Amygdala (tissue), 56 donors: ENCODE measurements at places on chromosomes 7 and 10.

DNA sequence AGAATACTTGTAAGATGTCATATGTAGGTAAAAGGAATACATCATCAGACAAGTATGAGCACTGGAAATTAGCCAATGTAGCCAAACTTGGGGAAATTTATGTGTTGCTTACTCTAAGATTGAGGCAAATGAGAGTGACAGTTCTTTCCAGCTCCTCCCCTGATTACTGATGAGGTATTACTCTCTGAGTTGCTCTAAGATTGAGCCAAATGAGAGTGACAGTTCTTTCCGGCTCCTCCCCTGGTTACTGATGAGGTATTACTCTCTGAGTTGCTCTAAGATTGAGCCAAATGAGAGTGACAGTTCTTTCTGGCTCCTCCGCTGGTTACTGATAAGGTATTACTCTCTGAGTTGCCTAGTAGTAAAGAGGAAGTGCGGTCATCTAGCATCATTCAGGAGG lies 435.8 kb downstream of the NRG3 start:
- no peak for DNase-seq

DNA sequence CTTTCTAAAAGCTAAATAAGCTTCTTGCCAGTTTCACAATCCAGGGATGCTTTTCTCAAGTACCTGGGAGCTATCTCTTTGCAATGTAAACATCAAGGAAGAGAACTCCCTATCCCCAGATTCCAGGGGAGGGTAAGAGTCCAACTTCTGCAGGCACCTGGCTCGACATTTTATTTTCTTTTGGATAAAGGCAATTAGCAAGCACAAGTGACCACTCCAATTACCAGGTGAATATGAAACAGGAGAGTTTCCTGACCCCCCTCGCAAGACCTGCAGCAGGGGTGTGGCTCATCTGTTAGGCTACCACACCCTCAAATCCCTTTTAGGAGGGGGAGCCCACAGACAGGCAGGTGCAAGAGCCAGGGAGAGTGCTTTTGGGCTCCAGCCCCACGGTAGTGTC lies 28.6 kb upstream of the LANCL2 start:
- no peak for DNase-seq

DNA sequence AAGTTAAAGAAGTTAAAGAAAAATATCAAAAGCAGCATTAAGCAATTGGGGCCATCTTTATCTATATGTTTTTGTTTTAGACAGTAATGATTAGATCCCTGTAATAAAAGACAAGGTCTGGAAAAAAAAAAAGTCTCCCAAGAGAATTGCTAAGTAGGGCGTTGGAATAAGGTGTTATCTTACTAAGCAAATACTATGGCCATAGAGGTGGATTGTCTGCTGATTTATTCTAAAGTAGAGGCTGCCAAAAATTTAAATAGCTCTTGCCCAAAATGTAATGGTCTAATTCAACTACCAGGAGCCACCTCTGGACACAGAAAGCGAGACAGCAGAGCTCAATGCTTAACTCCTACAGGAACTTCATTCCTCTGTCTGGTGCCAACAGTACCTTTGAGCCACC lies 71.6 kb downstream of the HERPUD2 start:
- DNase-seq = no peak

DNA sequence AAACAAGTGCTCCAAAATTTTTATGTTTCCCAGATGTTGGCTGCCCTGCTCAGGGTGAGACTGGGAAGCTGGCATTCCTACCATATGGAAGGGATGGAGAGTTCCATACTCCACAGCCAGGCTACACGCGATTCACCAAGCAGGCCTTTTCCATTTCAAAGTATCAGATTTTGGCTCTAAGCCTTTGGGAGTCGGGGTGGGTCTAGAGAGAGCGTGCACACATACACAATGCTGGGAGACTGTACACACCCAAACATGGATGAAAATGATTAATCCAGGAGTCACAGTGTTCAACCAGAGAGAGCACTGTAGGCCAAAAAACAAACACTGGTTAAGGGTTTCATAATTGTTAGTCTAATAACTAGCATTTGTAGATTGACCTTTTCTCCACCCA lies 295.0 kb downstream of the BICC1 start:
- DNase-seq = no peak

GRCh38 chr10:88195841-88196240 lies 332.4 kb downstream of the PTEN start:
- no peak for DNase-seq

DNA sequence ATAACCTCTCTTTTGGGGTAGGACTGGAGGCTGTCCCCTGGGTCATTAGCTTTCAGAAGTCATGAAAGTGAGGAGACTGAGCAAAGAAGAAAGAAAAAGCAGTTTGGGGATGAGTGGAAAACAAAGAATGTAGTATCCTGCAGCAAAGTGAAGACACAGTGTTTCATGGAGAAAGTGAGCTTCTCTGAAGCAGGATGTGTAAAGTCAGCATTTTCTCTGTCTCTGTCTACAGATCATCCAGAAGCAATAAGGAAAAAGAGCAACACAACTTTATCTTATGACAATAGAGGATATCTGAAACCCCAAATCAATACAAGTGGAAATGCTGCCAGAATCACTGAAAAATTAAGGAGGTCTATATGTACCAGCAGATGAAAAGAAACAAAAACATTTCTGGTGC lies 28.4 kb upstream of the ZNF248 start:
- DNase-seq = no peak

GRCh38 chr10:78657862-78658165 lies 411.0 kb upstream of the ZMIZ1 start:
- no peak for DNase-seq

DNA sequence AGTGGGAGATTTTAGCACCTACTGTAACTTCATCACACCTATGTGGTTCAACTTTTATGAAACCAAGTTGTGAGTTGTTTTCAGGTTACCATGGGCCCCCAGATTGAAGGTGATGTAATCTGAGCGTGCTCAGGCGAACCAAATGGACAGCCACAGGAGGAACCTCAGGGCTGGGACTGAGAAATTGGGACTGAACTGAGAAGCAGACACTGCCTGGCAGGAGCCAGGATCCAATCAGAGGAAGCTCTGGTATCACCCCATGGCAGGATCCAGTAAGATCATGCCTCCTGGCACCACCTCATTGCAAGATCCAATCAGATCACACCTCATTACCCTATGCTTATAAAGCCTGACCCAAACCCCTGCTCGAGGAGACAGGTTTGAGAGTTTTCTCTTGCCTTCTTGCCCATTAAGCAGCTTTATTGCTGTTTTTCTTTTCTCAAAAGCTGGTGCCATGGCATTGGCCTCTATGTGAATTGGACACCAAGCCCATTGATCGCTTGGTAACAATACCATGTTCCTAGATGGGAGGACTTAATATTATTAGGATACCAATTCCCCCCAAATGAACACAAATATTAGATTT lies 43.2 kb upstream of the GDF10 start:
- DNase-seq = no peak

DNA sequence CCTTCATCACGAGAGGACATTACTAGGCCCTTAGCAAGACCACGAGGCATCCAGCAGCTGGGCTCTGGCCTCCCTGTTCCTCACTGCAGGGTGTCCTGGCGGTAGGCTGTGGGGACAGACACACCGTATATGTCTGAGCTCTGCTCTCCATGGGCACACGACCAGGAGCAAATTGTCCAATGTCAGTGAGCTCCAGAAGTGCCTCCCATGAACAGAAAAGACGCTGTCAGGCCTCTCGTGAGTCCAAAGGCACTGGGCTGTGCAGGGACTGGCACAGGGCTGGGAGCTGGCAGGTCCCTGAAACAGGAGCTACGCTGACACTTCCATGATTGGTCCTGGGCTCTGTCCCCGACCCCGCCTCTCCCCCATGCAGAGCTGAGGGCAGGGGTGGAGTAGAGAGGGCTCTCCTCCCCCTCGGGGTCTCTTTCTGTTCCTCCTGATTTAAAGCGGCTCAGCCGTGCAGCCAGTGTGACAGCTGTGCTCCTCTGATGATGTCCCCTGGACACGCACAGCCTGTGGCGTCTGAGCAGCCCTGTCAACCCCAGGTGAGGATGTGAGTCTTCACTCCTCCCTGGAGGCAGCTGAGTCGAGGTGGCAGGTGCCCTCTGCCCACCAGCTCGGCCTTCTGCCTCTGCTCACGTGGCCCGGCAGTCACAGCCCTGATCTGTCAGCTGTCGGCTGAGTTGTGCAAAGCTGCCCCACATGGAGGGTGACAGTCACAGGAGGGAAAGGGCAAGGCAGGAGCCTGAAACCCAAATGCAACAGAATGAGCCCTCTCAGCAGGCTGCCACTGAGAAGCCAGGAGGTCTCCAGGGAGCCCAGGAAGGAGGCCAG lies 13.0 kb downstream of the ANTXRL start:
- DNase-seq = no peak

DNA sequence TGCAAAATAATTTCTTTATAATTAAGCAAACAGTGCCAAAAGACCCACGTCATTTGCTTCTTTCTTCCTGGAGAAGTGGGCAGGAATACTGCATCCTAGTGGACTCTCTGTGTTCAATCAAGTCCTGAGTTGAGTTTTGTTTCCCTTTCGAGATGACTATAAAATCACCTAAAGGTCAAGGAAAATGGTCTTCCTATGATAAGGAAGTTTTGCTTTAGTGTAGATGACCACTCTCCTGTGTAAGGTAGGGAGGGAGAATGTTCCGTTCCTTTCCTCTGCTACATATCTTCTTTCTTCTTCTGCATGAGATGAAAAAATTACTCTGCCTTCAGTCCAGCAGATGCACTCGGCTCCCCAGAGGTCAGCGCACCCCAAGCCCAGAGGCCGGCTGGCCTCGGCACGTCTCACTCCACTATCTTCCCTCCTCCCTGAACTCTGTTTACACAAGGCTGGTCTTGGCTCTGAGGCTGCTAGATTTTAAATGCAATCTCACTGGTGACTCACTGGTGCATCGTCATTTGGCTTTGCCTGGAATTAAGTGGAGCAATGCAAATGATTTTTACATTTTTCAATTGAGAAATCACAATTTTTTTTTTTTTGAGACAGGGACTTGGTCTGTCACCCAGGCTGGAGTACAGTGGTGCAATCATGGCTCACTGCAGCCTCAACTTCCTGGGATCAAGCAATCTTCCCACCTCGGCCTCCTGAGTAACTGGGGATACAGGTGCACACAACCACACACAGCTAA lies 18.6 kb upstream of the VDAC2 start:
- DNase-seq = no peak

GRCh38 chr7:141356161-141356560 lies 195.0 kb upstream of the AGK start:
- no peak for DNase-seq

DNA sequence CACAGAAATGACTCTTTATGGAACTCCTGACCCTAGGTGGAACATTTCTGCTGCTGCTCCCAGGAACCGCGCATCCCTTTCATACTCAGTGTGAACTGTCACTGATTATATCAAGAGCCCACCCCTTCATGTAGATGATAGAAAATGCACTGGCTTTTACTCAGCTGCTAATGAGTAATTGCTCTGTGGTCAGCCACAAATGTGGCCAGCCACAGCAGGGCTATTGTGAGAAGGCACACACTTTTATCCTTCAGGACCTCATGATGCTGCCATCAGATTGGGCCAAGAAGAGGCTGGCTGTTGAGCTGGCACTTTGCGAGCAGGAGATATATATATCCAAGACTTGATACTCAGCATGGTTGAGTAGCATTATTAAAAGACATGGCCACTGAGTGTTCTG lies 124.7 kb downstream of the CFAP58 start:
- DNase-seq = no peak

DNA sequence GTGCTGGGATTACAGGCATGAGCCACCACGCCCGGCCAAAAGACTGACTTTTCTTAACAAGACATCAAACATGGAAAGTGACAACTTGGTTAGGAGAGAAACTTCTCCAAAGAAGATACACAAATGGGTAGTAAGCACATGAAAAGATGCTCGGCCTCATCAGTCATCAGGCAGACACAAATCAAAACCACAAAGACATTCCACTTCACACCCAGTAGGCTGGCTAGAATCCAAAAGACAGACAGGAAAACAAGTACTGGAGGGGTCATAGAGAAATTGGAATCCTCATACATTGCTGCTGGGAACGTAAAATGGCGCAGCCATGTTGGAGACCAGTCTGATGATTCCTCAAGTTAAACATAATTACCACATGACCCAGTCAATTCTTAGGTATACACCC lies 16.4 kb downstream of the SEPHS1 start:
- DNase-seq = no peak

DNA sequence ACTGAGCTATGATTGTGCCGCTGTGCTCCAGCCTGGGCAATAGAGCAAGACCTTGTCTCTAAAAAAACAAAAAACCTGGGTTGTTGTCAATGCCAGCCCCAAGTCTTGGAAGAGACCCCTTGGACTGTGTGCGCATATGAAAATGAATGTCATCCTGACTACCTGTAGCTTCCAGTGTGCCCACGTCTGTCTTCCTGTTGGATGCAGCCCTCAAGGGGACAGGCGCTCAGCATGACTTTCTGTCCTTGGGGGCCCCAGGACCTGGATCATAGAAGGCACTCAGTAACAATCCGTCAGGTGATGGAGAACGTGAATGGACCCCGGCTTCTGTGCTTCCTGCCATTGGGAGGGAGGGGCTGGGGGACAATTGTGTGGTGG lies 9.0 kb downstream of the PRF1 start:
- no peak for DNase-seq

DNA sequence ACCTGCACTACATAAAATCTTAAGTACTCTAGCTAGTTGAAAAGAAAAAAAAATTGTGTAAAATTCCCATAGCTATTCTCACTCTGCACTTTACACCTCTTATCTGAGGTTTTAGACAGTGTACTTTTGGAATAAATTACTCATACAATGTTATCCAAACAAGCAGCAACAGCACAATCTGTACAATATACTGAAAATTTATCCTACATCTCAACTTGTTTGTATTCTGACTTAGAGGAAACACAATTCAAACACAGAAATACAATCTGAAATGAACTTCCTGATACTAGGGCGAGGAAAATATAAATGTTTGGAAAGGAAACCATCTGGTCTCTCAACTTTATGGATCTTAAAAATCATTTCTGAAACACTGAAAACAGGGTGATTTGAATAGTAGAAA lies 381.7 kb downstream of the THSD7A start:
- no peak for DNase-seq

DNA sequence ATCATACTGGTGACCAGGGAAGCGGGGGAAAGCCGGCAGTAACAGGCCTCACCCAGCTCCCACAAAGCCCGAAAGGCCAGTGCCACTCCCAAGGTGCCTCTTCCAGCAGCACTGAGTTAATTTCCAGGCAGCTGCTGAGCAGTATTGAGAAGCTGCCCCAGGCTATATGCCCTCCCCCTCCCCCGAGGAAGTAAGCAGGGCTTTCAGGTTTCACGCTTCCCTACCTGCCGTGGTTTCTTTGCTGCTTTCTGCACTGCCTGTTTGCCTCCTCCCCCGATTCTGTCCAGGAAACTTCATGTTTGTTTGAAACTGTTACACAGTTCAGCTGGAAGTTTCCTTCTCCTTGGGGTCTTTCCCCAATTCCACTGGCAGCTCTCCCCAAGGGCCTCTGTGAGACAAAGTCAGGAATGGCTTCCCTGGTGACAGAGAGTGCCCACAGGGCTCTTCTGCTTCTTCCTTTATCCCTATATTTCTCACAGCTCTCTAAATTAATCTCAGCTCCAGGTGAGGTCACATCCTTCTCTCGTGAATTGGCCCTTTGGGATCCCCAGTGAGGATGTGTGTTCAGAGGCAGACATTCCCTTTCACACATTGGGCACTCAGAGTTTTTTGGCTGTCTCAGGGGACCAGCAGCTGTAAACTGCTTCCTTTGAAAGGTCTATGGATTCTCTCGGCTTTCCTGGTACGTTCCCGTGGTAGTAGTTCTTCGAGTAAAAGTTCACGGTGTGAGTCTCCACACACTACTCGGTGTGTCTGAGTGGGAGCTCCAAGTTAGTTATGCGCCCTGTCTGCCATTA lies 19.4 kb downstream of the C1GALT1 start:
- DNase-seq = no peak
